ENCODE measurements at places on chromosomes 11 and 22.

DNA sequence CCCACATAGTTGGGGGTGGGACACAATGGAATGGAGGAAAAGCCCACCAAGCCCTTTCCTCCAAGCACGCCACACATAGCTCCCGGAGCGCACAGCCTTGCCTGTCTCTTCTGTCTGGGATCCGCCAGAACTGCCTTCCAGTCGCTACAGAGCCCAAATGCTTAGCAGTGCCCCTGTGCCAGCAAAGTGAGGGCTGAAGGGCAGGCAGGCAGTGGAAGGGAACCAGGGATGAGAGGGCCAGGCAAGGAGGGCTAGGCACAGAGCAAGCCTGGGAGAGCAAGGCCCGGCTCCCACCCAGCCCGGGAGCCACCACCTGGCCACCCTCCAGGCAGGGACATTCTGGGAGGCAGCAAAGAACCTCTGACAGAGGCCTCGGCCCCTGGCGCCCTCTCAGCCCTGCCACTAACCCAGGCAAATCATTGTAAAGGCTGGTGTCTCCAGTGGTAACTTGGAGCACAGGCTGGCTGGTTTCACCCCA, 32.5 kb downstream of the PPP2R1B start:
- peak; percentile 40 for DNase-seq

- peak; percentile 87 for DNase-seq
Measured at GRCh38 chr11:115085461-115086210, 407.3 kb downstream of the NXPE2 start.

DNA sequence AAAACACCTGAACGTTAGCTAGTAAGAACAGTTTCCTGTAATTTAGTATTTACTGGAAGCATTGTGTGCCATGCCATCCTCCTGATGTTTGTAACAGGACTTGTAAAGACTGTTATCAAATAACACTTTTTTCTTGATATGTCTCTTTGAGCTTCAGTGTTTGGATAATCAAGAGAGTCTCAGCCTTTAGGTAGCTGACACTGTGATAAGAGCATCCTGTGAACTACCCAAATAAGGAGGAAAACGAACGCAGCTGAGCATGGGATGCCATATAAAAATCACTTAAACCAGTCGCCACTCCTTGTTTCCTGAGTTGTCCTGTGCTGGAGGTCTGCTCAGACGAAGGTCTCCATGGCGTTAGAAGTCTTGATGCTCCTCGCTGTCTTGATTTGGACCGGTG, at the start of gene OOSP2:
OOSP2 (plus strand) TSS at position 301 of the 400 bp plus-strand sequence; CDS start at position 352, 51 bp downstream.
- DNase-seq, result no peak

DNA sequence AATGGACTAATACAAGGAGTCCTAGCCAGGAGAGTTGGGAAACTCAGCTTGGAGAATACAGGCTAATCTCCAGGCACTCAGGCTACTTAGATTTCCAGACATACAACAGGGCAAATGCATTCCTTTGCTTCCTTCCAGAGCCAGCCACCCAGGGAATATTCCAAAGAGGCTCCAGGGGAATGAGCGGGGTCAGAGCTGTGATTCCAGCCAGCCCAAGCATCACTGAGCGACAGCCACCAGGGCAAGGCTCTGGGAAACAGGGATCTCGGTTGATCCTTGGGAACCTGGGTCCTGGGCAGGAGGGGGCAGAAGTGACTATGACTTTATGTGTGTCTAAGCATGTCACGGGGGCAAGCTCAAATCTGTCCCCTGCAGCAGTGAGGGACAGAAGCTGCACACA, 112.3 kb upstream of the LMO1 start:
- DNase-seq, result no peak

DNA sequence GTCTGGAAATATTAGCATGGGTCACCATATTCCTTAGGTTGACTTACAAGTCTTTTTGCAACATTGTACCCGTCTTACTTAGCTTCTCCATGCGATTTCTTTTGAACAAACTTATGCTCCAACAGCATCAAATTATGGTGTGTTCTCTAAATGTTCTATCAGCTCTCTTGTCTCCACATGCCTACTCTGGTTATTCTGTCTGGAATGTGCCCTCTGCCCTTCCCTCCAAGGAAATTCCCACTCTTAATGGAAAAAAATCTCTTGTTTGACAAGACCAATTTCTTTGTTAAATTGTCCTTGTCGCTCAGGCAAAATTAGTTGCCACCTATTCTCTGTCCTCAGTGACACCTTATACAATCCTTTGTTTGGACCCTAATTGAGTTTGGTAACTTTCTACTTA, 522.8 kb upstream of the LUZP2 start:
- DNase-seq, result no peak

GRCh38 chr11:93198215-93198845, 539 bp upstream of the SLC36A4 start:
- peak; percentile 56 for DNase-seq

DNA sequence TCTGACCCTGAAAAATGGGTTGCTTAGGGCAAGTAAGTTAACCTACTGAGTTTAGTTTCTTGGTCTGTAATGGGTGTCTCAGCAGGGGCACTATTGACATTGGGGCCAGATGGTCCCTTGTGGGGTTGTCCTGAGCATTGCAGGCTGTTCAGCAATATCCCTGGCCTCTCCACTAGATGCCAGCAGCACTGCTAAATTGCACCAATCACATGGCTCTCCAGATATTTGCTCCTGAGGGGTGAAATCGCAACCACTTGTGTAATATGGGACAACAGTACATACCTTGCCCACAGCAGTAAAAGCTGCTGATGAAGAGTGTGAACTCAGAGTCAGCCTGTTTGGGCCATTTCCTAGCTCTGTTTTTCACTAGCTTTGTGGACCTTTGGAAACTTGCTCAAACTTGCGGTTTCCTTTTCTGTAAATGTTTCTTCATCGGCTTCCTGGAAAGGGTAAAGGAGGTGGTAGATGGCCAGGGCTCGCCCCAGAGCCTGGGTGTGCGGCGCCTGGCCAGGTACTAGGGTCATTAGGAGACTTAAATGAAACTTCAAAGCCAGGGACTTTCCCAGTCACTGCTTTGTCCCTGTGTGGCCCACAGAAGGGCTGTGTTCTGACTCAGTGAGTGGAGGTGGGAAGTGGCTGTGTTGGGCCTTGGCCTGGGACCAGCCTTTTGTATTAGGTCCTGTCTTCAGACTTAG, 13.0 kb downstream of the NCF4 start:
- DNase-seq, result peak; percentile 46

DNA sequence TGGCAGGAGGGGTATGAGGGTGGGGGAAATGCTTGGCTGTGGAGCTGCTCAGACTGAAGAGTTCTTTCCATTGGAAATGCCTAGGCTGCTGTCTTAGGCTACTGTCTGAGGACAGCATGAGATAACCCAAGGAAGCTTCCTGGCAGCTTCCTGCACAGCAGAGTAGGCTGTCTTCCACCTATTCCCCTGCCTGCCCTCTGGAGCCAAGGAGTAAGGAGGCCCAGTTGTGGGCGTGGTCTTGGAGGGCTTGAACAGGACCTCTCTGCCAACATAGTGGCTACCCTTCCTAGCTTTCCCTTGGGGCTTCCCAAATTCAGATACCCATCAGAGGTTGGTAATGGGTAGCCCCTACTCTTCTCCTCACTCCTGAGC, 25.9 kb downstream of the PHLDB1 start:
- DNase-seq, result no peak

GRCh38 chr11:61890529-61891330, 615 bp downstream of the FADS3 start:
- DNase-seq, result peak; percentile 33

GRCh38 chr22:27329131-27329850, 472.3 kb downstream of the MN1 start:
- DNase-seq, result no peak

DNA sequence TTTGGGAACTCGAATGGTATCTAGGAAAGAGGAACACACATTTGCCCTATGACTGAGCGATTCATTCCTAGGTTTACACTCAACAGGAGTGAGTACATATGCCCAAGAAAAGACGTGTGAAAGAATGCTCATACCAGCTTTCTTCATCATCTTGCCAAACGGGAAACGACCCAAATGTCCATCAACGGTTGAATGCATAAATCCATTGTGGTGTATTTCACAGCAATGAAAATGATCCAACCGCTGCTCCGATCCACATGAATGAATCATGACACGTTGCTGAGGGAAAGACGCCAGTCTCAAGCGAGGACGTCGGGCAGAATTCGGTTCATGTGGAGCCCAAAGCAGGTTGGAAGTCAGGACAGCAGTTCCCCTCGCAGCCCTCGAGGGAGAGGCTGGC, 71.5 kb downstream of the CYTH4 start:
- no peak for DNase-seq

DNA sequence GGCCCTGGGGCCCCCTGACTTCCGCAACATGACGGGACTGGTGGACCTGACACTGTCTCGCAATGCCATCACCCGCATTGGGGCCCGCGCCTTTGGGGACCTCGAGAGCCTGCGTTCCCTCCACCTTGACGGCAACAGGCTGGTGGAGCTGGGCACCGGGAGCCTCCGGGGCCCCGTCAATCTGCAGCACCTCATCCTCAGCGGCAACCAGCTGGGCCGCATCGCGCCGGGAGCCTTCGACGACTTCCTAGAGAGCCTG, 992 bp downstream of the LRFN4 start:
- DNase-seq, result no peak

- peak; percentile 28 for DNase-seq
Measured at GRCh38 chr11:66857234-66857926, 516 bp downstream of the LRFN4 start.

DNA sequence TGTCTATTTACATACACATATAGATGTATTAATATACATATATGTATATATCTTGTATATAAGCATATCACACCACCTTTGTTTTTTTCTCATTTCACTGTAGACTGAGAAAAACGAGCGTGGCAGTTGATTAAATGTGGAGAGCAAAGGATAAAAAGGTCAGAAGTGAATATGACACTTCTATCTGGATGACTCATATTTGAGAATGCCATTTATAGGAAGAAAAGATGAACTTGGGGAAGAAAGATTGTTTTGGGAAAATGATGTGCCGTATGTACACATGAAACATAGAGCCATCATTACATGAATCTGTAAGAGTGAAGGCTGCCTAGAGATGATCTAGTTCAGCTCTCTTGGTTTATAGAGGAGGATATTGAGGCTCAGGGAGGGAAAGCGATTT, 28.7 kb downstream of the AMOTL1 start:
- no peak for DNase-seq

DNA sequence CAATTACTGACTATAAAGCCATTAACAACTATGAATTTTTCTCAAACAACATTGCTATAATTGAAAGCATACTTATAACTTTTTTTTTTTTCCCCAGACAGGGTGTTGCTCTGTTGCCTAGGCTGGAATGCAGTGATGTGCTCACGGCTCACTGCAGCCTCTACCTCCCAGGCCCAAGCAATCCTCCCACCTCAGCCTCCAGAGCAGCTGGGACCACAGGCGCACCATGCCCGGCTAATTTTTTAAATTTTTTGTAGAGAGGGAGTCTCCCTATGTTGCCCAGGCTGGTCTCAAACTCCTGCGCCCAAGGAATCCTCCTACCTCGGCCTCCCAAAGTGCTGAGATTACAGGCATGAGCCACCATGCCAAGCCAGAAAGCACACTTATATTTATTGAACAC, 6.1 kb upstream of the WEE1 start:
- no peak for DNase-seq

- DNase-seq, result peak; percentile 38
Measured at GRCh38 chr11:133965031-133965601, 8.3 kb upstream of the IGSF9B start.

GRCh38 chr11:121048464-121049233, 24.7 kb downstream of the TBCEL start:
- no peak for DNase-seq

- no peak for DNase-seq
Measured at GRCh38 chr11:71437879-71438278, 10.3 kb downstream of the DHCR7 start.

DNA sequence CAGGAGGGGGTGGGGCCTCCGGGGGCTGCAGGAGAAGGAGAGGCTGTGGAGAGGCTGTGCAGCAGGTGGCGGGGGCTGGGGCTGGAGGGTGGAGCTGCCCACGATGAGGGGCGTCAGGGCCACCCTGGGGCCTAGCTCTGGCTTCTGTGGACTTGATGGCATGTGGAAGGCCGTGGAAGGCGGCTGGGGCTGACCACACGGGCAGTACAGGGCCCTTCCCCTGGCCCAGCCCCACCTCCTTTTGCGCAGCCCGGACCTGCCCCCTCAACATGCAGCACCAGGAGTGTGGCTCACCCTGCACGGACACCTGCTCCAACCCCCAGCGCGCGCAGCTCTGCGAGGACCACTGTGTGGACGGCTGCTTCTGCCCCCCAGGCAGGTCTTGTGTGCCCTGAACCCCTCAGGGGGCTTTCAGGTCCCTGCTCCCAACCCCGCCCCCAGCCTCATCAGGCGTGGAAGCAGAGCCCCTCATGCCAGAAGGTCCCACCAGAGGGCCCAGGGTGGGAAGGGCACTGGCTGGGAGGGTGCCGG, 6.1 kb downstream of the MUC5B start:
- DNase-seq, result no peak

- DNase-seq, result no peak
Measured at GRCh38 chr11:94186342-94187203, 57.9 kb downstream of the PANX1 start.

DNA sequence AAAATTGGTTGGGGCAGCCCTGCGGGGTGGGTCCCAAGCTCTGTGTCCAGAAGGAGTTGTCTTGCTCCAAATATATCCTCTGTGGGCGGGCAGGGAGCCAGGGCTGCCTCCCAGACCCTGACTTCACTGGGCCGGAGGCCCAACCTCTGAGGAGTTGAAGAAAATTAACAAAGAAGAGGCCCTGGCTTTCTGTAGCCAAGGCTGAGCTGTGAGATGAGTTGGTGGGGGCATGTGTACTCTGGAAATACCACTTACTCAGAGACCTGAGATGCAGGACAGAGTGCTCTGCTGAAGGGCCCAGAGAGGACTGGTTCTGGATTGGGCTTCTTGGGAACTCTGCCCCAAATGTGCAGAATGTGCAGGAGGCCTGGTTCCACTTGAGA, 96.3 kb downstream of the SWAP70 start:
- DNase-seq, result peak; percentile 84

DNA sequence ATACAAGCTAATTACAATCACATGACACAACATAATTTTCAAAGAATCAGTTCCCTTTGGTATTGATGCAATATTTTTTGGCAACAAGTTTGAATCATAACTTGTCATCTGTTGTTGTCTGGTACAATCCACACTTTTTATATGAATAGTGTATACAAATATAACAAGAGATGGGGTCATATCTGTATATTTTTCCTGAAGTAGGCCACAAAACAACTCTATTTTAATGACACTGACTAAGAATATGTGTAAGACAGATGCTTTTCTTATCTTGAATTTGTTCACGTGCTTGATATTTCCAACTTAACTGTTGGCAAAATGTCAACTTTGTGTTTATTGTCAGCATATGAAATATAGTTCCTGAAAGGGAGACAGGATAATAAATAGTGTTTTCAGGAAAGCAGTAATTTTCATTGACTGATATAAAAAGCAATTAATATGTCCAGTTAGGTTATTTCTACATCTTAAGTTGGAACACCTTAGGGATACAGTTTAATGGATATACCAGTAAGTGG, 27.9 kb downstream of the NOX4 start:
- DNase-seq, result no peak

DNA sequence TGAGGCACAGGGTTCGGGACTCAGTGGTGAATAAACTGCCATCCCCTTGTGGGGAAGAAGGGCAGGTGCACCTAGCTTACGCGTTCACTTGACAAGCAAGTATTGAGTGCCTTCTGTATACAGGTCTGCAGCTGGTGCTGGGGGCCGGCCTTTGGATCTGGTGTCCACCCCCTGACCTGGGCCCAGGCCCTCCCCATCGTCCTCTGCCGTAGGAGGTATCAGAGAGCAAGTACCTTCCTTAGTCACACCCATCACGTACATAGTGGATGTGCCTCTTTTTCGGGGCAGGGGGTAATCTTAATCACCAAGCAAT, 53.3 kb downstream of the SMIM38 start:
- no peak for DNase-seq

GRCh38 chr11:36890121-36890679, 292.2 kb upstream of the RAG2 start:
- DNase-seq, result no peak

All from tongue (tissue), 3 donors.